ENCODE measurements at places on chromosomes 7 and 10.

GRCh38 chr7:55432939-55433784 is 68.0 kb downstream of the LANCL2 start:
- DNase-seq = no peak

GRCh38 chr10:128566361-128566968 is 440.2 kb upstream of the MKI67 start:
- DNase-seq = no peak

DNA sequence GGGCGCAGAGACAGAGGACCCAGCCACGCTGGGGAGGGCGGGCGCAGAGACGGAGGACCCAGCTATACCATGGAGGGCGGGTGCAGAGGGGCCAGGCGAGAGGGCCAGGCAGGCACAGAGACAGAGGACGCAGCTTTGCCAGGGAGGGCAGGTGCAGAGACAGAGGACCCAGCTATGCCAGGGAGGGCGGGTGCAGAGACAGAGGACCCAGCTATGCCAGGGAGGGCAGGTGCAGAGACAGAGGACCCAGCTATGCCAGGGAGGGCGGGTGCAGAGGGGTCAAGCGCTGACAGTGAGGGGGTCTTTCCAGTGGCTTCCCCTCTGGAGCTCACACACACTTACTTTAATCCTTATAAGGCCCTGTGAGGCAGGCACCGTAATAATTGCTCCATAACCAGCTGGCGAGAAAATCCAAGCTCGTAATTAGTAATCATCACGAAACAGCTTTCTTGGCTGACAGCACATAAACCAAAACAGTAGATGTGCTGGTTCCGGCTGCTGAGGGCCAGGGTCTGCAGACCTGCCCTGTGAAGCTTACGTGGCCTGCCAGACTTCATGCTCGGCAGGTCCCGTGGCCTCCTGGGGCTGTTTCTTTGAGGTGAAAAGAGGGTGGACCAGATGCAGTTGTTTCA is 137.2 kb downstream of the VIPR2 start:
- no peak for DNase-seq

DNA sequence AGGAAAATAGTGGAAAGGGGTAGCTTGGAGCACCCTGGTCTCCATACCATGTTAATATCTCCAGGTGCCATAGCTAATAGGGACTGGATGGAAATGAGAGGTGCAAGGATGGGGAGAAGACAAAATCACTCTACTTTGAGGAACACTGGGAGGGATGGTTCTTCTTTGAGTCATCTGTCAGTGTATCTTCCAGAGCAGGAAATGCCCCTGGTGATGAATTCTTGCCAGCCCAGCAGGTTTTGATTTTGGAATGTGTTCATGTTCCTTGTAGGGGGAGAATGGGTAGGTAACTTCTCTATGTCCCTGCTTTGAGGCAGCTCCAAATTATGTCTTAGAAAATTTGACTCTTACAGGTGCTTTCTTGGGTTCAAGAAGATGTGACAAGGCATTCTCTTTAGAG is 177.0 kb upstream of the GLI3 start:
- DNase-seq = no peak

DNA sequence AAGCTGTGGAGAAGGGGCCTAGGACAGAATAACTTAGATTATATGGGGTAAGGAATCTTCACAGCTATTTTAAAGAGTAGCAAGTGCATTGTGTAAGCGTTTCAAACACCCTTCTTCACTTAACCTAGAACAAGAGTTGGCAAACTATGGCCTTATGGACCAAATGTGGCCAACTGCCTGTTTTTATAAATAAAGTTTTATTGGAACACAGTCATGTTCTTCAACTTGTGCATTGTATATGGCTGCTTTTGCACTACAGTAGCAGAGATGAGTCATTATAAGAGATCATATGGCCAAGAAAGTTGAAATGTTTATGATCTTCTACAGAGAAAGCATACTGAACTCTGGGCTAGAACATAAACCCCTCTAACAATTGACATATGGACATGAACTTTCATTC is 187.8 kb downstream of the ETV1 start:
- no peak for DNase-seq

DNA sequence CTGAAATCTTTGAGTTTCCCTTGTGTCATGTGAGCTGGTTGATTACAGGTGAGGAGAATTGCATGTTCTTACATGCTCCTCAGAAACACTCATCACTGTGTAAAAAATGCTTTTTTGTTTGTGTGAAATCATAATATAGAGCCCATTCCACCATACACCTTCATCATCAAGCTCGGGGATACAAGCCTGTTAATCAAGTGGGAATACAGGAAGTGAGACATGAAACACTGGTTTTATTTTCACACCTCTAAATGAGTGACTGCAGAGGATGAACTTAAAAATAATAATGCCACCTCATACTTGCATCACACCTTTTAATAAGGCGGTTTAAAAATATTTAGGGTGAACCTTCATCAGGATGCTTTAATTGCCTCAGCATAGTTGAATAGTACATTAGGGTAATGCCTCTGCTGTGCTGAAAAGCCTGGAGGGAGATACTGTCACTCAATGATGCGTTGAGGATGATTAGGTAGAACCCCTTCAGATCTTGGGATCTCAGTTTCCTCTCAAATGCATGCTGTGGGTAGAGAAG is 164.6 kb downstream of the AUTS2 start:
- no peak for DNase-seq

GRCh38 chr10:94123258-94123995 is 129.7 kb downstream of the PLCE1 start:
- DNase-seq = no peak

- no peak for DNase-seq
Observed at GRCh38 chr10:87691506-87692070, 31.9 kb downstream of the PAPSS2 start.

- DNase-seq = no peak
Observed at GRCh38 chr10:111035542-111035941, 41.3 kb upstream of the ADRA2A start.

DNA sequence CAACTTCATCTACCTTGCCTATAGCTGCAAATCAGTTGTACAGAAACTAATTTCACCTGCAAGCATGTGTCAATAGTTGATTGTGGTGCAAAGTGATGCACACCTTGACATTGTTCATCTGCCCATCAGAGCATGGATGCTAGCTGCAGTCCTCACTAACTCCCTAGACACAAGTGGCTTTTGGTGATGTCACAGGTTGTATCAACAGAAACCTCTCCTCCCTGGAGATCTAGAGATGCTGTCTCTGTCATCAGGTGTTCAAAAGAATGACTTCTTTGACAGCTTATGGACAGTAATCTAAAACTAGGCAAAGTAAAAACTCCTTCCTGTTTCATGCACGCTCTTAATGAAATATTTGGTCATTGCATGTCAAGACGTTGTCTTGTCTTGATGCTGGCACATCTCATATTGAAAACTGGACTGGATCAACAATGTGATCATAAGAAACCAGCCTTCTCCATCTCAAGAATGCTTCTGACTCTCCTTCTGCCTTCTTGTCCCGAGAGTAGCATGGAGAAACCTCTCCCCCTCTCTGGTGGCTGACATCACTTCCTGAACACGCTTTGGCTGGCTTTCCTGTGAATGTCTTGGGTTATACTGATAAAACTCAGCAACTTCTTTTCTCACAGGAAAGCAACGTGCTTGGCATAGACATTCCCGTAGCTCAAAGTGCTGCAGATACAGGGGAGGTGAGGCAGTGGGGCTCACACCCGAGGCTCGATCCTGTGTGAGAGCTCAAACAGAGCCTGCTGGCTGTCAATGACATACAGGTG is 176.2 kb upstream of the CDCA7L start:
- DNase-seq = no peak

DNA sequence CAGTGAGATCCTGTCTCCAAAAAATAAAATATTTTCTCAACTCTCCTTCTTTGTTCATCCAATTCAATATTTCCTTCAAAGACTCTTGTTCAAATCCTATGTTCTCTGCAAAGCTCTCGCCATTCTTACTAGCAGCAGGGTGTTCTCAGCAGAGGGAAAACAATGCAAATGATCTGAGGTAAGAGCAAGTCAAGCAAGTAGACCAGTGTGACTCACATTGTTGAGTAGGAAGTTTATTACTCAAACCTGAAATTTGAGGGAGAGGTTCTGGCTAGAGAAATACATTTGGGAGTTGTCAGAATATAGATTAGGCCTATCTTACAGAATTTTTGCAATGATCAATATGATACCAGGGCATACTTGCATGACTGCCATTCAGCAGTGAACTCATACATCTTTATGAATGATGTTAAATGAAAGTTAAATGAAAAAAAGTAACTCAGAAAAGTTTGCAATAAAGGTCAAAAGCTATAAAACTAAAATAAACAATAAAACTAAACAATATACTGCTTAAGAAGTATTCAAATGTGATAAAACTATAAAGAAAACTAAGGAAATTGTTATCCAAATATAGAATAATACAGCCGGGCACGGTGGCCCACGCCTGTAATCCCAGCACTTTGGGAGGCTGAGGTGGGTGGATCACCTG is 5.8 kb downstream of the IDE start:
- no peak for DNase-seq

GRCh38 chr10:123760356-123761037 is 94.3 kb downstream of the GPR26 start:
- no peak for DNase-seq

DNA sequence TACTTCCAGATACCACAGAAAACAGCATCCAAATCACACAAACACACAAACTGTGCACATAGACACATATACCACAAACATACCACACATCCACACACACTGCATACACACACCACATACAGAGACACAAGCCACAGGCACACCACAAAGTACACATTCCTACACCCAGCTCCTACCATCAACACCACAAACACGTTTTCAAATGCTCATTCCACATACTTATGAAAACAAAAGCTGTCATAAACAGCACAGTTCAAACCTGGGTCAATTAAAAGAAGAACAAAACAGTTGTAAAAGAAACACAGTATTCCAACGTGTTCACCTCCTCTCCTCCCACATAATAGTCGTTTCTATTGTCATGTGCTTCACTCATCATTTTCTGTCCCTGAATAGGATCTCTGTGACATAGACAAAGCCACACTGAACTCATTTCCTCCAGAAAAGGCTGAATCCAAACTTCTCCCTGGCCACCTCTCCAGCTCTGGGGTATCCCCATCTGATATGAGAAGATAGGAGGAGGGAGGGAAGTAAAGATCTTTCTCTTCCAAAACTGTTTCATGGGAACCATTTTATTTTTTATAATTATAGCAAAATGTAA is 89.2 kb downstream of the CXCL12 start:
- no peak for DNase-seq

GRCh38 chr10:86992456-86992855 is 24.2 kb downstream of the ADIRF start:
- DNase-seq = no peak

- DNase-seq = no peak
Observed at GRCh38 chr10:117264782-117265181, 23.9 kb downstream of the SLC18A2 start.

DNA sequence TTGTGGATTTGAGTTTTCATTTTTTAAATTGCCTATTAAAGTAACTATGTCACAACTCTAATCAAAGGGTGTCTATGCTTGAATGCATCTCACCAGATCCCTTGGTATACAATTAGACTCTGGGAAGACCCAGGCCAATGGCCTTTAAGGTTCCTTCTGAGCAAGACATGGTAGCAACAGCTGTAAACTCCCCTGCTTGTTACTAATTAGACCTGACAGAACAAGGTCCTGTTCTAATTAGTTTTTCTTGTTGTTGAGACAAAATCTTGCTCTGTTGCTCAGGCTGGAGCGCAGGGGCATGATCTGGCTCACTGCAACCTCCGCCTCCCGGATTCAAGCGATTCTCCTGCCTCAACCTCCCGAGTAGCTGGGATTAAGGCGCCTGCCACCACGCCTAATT is 2.9 kb downstream of the MYH16 start:
- DNase-seq = no peak

DNA sequence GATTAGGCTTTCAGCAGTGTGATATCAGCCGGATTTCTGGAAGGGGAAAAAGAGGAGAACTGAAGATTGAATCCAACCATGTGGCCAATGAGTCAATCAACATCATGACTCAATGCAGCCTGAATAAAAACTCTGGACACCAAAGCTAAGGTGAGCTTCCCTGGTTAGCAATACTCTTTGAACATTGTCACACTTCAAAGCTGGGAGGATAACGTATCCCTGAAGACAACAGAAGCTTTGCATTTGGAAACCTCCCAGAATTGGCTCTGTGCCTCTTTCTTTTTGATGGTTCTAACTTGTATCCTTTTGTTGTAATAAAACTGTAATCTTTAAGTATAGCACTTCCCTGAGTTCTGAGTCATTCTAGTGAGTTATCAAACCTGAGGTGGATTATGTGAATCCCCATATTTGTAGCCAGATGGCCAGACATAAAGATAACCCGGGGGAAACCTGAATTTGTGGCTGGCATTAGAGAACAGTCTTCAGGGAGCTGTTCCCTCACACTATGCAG is 284.4 kb downstream of the IPMK start:
- no peak for DNase-seq

DNA sequence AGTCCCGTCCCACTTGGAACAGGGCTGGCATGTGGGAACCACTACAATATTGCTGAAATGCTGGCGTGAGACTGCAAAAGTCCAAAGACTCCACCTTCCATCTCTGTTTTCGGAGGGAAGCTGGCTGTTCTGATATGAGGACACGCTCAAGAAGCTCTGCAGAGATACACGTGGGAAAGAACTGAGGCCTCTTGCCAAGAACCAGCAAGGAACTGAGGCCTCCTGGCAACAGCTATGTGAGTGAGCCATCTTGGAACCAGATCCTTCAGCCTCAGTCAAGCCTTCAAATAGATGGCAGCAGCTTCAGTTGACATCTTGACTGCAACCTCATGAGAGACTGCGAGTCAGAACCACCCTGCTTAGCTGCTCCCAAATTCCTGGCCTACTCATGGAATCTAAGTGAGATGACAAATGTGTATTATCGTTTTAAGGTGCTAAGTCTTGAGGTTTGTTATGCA is 30.8 kb downstream of the SGMS1 start:
- no peak for DNase-seq

DNA sequence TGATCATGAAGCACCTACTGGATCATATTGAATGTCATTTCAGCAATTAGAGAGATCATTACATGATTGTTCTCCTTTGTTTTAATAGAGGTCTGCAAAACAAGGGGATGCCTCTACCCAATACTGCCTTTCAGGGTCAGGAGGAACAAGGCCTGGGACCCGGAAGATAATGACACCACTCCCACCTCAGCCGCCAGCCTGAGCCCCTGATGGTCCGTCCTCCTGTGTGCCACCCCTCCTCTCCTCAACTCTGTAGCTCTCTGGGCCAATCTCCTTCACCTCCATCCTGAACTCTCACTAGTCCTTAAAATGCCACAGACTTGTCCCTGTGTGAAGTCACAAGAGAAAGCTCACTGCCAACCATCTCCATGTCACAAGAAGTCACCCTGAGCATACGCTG is 38.0 kb downstream of the KCNMA1 start:
- DNase-seq = no peak

All from left lobe of liver (tissue), 2 donors.